Trophoblast cell (in vitro differentiated cells and primary cell): ENCODE measurements at places on chromosomes 12 and 14.
A peak's percentile ranks its signal among the peaks of the same experiment; 100 is the strongest.

GRCh38 chr12:128747441-128747840, 76.3 kb downstream of the SLC15A4 start:
- no peak for DNase-seq

GRCh38 chr12:10362828-10363657, 26.8 kb downstream of the KLRK1 start:
- no peak for DNase-seq

- peak; percentile 53 for DNase-seq
These were observed 42.8 kb upstream of the RNASE3 start for GRCh38 chr14:20848316-20848954.

GRCh38 chr14:100192250-100192671, 32.8 kb upstream of the DEGS2 start:
- DNase-seq: no peak

- no peak for DNase-seq
These were observed 19.1 kb upstream of the DNAH10 start for GRCh38 chr12:123743002-123743401.

DNA sequence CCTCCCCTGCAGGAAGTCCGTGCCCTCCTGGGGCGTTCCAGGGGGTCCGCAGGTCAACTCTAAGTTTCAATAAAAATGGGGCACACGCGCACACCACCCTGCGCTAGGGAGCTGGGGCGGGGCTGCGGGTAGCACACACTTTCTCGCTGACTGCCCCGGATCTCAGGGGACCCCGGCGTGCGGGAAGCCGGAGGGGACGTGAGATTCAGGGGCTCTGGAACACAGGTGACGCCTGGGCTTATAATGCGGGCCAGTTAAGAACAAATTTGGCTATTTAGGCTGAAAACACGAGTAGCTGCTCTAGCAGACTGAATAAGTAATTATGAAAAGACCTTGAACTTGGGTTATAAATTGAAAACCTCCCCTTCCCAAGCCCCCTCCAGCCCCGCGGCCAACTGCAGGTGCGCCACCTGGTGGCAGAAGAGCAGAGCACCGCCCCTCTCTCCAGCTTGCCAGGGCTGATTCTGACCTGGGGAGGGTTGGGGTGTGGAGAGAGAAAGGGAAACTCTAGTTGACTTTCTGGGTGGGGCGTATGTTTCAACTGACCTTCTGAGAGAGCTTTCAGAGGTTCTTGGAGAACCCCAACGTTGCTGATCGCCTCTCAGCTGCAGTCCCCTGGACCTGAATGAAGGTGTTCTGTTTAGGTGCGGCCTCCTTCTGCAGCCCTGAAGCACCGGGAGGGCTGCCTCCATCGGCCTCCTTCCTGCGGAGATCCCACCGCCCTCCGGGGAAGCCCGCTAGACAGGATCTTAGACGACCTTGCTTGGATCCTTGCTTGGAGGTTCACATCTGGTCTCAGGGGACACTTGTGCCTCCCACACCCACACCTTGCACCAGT, 118.4 kb upstream of the EVL start:
- DNase-seq: peak; percentile 55

- DNase-seq: no peak
These were observed 65.8 kb downstream of the NUMB start for GRCh38 chr14:73392329-73393257.

DNA sequence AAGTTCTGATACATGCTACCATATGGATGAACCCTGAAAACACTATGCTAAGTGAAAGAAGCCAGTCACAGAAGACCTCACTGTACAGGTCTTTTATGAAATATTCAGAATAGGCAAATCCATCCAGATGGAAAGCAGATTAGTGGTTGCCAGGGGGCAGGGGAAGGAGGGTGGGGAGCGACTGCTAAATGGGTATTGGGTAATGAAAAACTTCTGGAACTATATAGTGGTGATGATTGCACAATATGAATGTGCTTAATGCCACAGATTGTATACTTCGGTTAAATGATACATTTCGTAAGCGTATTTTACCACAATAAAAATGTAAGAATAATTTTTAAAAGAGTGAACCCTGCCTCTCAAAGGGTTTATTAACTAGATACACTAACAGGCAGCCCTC, 11.8 kb upstream of the KSR2 start:
- no peak for DNase-seq

- DNase-seq: no peak
These were observed 1.3 kb upstream of the ASCL1 start for GRCh38 chr12:102955926-102956737.

DNA sequence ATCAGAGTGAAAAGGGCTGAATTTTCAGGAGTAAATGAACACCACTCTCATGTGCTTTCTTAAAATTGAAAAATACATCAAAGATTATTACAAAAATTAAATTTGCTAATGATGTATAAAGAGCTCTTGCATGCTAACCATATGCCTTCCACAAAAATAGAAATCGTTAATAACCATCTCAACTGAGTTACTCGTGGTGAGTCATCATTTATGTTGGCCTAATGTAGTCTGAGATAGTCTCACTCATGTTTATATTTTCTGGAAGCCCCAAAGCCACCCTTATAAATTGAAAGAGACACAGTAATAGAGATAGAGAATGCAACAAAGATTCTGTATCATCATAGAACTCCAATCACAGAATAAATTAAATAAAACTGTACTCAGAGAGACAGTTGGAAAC, 131.2 kb downstream of the KCNH5 start:
- no peak for DNase-seq

DNA sequence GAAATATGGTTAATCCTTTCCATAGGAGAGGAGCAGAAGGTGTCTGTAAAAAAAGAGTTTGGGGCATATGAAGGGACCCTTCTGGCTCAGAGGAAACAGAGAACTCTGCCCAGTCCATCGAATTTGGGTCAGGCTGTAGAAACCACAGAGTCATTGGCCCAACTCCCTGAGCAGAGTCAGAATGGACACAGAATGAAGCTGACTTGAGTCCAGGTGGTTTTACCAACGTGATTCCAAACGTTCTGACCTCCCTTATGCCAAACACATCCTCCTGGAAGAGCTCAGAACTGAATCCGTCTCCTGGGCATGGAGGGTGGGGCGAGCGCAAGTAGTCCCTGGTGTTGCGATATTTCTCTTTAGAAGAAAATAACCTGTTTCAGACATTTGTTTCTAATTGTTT, 138.8 kb downstream of the DAD1 start:
- DNase-seq: no peak

DNA sequence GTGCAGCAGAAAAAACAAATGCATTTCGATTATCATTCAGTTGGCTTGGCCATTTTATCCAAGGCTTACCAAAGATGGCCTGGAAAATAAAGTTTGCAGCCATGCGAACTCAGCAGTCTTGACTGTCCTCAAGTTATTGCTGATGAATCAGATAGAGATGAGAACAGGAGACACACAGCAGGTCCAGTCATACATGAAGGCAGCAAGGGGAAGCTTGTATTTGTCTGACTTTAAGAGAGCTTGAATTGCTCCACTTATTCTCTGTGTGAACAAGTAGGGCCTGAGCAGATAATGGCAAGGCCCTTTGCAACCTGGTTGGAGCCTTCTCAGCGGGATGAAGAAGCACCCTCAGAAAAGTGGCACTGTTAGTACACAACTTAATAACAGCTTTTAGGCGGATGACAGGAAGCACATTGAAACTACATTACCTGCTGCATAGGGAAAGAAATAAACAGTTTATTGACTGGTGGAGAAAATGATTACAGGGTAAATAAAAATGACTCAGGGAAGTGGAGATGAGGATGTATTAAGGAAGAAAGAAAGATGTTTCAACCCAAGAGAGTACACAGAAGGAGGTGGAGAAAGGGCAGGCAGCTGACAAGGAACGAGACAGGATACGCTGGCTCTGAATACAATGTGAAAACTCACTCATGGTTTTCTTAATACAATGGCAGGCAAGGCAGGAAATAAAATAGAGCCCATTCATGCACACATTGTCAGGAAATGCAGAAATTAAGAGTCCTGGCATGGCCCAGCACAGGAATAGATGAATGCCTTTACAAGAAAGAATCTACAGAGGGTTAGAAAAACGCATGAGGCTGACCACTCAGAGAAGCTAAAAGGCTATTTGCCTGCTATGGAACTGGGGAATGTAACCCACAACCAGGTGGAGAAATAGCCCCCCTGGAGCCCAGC, 128.4 kb downstream of the GALC start:
- no peak for DNase-seq

DNA sequence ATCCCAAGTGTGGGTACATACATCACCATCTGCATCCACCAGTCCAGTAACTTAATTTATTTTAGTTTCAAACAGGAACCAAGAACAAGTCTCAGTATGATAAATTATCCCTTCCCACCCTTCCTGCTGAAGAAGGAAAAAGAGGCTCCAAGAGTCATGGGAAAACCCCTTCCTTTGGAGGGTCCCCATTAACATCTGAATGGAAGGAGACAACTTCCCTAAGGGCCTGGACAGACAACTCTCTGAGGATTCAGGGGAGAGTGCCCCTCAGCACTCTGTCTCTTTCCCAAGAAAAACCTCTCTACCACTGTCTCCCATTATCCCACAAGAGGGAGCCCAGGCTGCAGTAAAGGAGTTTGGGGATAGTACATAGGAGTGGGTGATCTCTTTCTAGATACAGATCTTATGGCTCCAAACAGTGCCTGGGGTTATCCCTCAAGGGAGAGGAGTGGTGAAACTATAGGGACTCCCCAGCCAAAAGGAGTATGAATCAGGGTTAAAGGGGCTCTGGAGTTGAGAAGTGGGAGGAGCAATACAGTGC, 6.2 kb downstream of the WNT10B start:
- no peak for DNase-seq

- DNase-seq: no peak
These were observed 273.1 kb upstream of the RGS6 start for GRCh38 chr14:71659159-71659558.

GRCh38 chr12:989751-990660, 1.0 kb upstream of the ERC1 start:
- peak; percentile 32 for DNase-seq

- DNase-seq: peak; percentile 68
These were observed 123.6 kb downstream of the SCARB1 start for GRCh38 chr12:124739953-124740561.

GRCh38 chr12:105832021-105832420, 306.7 kb downstream of the NUAK1 start:
- no peak for DNase-seq

DNA sequence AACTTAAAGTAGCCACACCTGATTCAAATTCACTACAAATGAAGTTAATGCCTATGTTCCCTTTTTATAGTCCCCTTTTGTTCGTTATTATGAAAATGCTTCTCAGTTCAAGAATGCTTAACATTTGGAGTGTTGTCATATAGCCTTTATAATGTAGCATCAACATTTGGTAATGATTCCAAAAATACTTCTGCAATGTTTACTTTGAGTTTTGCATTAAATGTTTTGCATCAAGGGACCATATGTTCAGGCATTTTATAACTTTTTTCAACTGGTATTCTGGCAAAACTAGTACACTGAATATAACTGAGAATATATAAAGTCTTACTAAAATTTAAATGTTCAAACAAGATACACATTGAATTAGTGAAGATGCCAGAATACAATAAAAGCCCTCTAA, 209.6 kb upstream of the SLC16A7 start:
- no peak for DNase-seq

DNA sequence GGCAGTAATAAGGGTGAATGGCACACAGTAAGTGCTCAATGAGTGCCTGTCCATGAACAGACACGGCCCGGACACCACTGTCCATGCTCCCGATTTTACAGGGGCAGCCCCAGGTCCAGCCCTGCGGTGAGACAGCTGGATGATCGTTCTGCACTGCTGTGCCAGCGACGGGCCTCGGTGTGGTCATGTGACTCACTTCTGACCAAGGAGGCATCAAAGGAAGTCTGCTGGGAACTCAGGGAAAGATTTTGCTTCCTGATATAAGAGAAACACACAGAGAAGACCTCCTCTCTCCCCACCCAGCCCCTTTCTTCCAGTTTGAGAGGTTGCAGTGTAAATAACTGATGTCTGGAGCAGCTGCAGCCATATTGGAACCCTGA, 126.6 kb downstream of the SCARB1 start:
- DNase-seq: no peak

- peak; percentile 55 for DNase-seq
These were observed 8.7 kb downstream of the OR11H4 start for GRCh38 chr14:20247646-20248246.

DNA sequence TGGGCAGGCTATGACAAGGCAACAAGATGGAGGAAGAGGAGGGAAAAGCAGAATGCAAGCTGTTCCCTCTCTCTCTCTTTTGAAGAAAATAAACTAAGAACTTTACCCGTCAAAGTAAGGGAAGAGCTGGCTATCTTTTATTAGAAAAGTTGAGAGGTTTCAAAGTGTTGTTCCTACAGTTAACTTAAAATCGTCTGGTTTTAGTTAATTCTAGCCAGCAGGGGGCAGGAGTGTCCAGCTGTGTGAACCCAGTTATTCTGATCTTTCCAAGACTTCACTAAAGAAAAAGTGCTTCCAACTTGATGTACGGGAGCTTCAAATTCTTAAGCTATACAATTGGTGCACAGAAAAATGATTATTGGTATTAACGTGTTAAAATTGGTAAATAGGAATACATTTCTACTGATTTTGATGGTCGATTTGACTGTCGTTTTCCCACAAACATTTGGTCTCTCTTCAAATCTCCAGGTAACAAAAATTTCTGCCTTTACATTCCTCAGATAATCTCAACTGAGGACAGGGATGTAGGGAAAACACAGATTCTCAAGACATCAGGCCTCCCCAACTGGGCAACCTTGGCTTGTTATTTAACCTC, 28.4 kb upstream of the MON2 start:
- DNase-seq: peak; percentile 39

DNA sequence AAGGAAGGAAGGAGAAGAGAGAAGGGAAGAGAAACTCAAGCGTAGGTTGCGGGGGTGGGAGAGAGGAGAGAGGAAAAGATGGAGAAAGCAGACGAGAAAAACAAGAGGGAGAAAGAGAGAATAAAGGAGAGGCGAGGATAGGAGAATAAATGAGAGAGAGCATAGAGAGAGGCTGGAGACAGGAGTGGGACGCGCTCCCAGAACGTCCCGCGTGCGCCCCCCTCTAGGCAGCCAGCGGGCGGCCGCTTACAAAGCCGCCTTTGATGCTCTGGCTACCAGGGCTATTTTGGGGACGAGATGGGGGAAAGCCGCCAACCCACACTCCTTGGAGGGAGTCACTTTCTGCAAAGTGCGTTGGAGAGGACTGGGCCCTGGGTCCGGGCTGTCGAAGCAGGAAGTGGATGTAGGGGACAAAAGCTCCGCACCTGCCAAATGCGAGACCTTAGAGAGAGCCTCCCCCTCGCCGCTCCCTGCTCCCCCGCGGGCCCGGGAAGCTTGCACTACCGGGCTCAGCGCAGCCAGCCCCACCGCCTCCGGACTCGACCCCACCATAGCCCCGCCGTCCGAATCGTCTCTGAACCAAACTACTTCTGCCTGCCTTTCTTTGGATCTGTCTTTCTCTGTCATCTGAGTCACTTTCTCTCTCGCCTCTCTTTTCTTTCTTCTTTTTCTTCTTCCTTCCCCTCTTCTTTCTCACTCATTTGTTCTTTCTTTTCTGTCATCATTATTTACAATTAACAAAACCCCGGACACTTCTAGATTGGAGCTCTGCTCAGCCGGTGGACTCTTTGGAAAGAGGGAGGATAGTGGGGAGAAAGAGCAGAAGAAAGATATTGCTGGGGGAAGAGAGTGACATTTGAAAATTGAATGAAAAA, 8.0 kb downstream of the ASCL1 start:
- DNase-seq: no peak

GRCh38 chr12:122753319-122753650, 661 bp downstream of the DENR start:
- no peak for DNase-seq
